Activated T-helper 1 cell treated with anti-CD3 and anti-CD28 coated beads, Interleukin-2, amount 50 U/mL, for 16 hours (primary cell): ENCODE measurements at places on chromosomes 4 and X.

- DNase-seq: no peak
These were observed 298.5 kb upstream of the BMP3 start for GRCh38 chr4:80732010-80732409.

DNA sequence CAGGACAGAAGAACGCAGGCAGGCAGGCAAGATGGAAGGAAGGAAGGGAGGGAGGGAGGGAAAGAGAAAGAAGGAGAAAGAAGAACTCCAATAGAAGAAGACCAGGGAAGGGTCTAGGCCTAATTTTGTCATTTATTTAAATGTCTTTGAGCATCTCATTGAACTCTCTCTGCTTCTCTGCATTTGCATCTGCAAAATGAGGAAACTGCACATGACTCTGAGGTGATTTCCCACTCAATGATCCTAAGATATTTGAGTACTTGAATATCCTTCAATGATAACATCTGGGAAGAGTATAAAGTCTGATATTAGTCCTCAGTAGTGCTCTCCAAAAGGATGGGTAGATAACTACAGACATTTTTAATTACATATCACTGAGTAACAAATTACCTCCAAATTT, 33.1 kb upstream of the RBPJ start:
- no peak for DNase-seq

- DNase-seq: no peak
These were observed 32.1 kb downstream of the SLC34A2 start for GRCh38 chr4:25687773-25688172.

GRCh38 chrX:74924449-74925224, 615 bp downstream of the NEXMIF start:
- no peak for DNase-seq

GRCh38 chrX:112935029-112935428, 94.4 kb upstream of the AMOT start:
- DNase-seq: no peak

DNA sequence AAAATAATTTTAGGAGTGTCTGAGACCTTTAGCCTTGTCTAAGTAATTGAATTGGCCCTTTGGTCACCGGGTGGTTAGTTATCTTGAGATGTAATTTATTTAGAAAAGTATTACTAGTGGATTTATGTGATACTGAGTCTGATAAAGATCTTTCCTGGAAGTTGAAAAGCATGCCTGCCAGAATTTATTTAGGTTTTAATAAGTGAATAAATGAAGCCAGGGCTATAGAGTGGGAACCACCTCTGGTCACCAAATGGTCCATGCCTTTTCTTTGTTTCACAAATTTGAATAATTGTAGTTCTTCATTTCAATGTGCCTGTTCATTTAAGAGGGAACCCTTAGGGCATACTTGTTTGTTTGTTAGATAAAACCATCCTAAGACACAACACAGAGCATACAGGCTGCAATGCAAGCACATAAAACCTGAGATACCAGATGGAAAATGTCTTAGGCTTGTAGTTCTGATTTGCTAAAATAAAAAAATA, 627.8 kb downstream of the ADGRL3 start:
- no peak for DNase-seq

GRCh38 chr4:3329887-3330286, 37.1 kb downstream of the RGS12 start:
- no peak for DNase-seq

DNA sequence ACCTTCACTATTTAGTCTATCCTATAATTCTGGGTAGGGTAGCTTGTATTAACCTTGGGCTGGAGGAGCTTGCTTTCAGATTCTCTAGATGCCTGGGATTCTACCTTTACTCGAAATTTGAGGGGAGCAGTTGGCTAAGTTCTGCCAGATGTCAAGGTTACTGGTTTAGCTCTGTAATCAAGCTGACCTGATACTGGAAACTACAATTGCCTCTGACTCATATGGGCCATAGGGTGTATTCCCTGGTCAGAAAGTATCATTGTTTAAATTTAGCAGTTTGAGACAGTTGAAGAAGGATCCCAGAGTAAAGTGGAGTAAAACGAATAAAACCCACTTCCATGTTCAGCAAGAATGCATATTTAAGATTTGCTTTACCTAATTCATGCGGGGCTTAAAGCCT, 337.6 kb downstream of the SPIN4 start:
- no peak for DNase-seq
